Activated naive CD8-positive, alpha-beta T cell treated with anti-CD3 and anti-CD28 coated beads for 36 hours (primary cell): ENCODE measurements at places on chromosomes 6 and 20. TPM values are rescaled to one million over a fixed set of nuclear protein-coding genes. Genes with fewer than 3 reads are reported as not detected.
A peak's percentile ranks its signal among the peaks of the same experiment; 100 is the strongest.

Gene SH3BGRL2
- total RNA-seq, result 5.1 TPM

DNA sequence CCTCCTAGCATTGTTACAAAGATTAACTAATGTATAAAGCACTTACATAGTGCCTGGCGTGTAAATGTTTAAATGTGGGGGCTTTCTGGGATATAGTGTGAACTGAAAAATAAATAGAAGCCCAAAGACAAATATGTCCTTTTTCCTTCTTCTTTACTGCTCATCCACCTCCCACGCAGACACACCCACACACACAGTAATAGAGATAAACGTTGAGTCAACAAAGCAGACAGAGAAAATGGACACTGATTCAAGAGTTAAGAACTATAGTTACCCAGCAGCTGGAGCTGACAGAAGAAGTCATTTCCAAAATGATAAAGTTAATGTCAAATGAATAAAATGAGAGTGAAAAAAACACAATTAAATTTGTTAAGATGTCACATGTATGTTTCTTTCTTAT lies 68.3 kb downstream of the FHL5 start:
- DNase-seq, result no peak
- no peak overlapping the region for H3K4me3 ChIP-seq
- peaks cover 16% of the 10 kb centered on the region for H3K27me3 ChIP-seq
- H3K36me3 ChIP-seq, result no peaks in the 10 kb centered on the region
- H3K27ac ChIP-seq, result no peak overlapping the region

GRCh38 chr6:22113026-22113766 lies 183.6 kb downstream of the PRL start:
- no peaks in the 10 kb centered on the region for H3K27me3 ChIP-seq
- H3K4me1 ChIP-seq, result no peaks in the 10 kb centered on the region
- H3K36me3 ChIP-seq, result no peaks in the 10 kb centered on the region
- DNase-seq, result no peak
- H3K4me3 ChIP-seq, result no peak overlapping the region
- H3K27ac ChIP-seq, result no peak overlapping the region

Gene HRH3
- total RNA-seq, result not detected

GRCh38 chr20:19932170-19932667 lies 84.9 kb upstream of the NAA20 start:
- H3K36me3 ChIP-seq, result no peaks in the 10 kb centered on the region
- no peak overlapping the region for H3K4me3 ChIP-seq
- peaks cover 21% of the 10 kb centered on the region for H3K27me3 ChIP-seq

Gene MOG
- total RNA-seq, result not detected

DNA sequence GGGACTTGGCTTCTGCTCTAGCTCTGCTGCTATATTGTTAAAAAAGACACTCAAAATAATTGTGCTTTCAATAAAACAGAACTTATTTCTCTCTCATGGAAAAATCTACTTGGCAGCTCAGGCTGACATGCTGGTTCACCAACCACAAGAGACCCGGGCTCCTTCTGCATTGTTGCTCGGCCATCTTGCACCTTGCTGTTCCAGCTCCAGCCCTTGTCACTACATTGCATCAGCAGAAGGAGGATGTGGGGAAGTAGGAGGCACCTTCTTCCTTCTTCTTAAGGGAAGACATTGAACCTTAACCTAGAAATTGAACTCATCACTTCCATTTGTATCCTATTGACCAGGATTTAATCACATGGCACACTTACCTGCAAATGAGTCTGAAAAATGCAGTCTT lies 6.6 kb upstream of the C20orf202 start:
- DNase-seq, result no peak
- H3K27me3 ChIP-seq, result no peaks in the 10 kb centered on the region
- H3K4me3 ChIP-seq, result no peak overlapping the region
- H3K36me3 ChIP-seq, result no peaks in the 10 kb centered on the region
- no peak overlapping the region for H3K27ac ChIP-seq

Gene ZBTB46
- 0.04 TPM for total RNA-seq

GRCh38 chr6:129672881-129673631 lies 36.9 kb downstream of the ARHGAP18 start:
- DNase-seq, result peak; percentile 10
- H3K36me3 ChIP-seq, result no peaks in the 10 kb centered on the region
- no peaks in the 10 kb centered on the region for H3K27me3 ChIP-seq
- H3K4me3 ChIP-seq, result peak overlapping the region; percentile 66

- H3K4me3 ChIP-seq, result no peak overlapping the region
- peaks cover 39% of the 10 kb centered on the region for H3K27me3 ChIP-seq
- DNase-seq, result no peak
- H3K36me3 ChIP-seq, result no peaks in the 10 kb centered on the region
- H3K4me1 ChIP-seq, result no peaks in the 10 kb centered on the region
Measured at GRCh38 chr6:150288456-150288855, 80.4 kb upstream of the IYD start.

DNA sequence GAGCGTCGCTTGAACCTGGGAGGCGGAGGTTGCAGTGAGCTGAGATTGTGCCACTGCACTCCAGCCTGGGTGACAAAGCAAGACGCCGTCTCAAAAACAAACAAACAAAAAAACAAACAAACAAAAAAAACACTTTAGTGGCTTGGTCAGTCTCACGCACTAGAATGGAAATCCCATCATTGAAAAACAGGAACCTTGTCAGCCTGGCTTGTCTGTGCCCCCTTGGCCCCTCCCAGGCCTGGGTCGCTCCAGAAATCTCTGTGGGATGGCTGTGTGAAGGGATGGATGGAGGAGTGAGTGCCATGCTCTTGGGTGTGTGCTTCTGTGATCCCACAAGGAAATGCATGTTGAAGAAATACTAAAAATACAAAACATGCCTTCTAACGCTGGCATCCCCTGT lies 20.9 kb upstream of the NAA20 start:
- no peak for DNase-seq
- no peak overlapping the region for H3K27ac ChIP-seq
- H3K4me3 ChIP-seq, result no peak overlapping the region
- H3K4me1 ChIP-seq, result peaks cover 9% of the 10 kb centered on the region

DNA sequence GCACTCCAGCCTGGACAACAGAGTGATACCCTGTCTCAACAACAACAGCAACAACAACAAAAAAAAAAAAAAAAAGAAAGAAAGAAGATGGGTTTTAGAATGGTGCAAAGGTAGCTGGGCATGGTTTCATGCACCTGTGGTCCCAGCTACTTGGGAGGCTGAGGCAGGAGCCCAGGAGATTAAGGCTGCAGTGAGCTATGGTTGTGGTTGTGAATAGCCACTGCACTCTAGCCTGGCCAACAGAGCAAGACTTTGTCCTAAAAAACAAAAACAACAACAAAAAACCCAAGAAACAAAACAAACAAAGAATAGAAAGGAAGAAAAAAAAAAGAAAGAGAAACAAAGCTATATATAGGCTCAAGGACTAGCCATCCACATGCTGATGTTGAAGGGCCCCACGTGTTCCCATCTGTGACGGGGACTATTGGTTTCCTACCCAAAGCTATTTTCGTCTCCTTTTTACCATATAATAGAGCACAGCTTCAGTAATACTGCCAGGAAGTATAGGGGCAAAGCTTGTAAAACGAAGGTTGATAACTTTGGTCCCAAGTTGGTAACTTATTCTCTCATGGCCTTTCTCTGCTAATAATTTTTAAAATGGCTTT lies 7.9 kb upstream of the EEF1E1 start:
- H3K4me1 ChIP-seq, result no peaks in the 10 kb centered on the region
- peaks cover 47% of the 10 kb centered on the region for H3K27me3 ChIP-seq
- H3K27ac ChIP-seq, result no peak overlapping the region
- H3K4me3 ChIP-seq, result no peak overlapping the region

DNA sequence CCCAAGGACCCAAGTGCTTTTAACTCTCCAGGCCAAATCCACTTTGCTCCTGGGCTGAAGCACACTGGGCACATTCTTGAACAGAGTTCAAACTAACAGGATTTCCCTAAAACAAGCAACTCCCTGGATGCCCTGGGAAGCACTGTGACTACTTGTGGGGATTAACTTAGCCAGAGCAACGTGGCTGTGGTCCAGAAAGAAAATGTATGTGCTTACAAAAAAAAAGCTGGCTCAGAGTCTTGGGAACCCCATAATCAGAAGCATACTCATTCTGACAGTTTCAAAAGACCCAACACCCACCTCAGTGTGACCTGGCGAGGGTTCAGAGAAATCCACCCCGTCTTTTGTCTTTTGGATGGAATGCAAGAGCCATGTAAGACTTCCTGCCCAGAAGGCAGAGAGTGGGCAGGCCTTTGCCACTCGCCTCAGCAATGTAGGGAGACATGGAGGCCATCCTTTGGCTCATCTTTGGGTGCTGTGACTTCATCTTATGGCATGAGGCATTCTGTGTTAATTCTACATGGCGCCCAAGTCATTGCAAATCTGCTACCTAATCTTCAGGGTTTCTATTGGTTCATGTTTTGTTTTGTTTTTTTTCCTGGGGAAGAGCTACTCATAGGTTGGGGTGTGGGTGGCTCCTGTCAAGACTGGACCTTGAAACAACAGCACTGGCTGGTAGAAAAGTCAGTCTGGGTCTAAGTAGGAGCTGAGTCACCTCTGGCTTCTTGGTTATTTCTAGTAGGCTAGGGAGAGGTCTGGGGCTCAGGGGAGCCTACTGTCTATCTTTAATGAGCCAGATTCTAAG lies 248.6 kb upstream of the SUPT3H start:
- peaks cover 28% of the 10 kb centered on the region for H3K4me1 ChIP-seq
- no peak for DNase-seq
- H3K27ac ChIP-seq, result no peak overlapping the region
- H3K27me3 ChIP-seq, result no peaks in the 10 kb centered on the region
- H3K36me3 ChIP-seq, result peaks cover 3% of the 10 kb centered on the region

Gene SOX4
- total RNA-seq, result 0.54 TPM
